ENCODE measurements at places on chromosomes 11 and 22.

- DNase-seq = peak; percentile 3
Measured at GRCh38 chr11:30016588-30017363, at the start of gene KCNA4. Gene KCNA4, minus strand, starts transcription at chr11:30017030. Its CDS starts 4,352 bp downstream, at chr11:30012678.

GRCh38 chr11:122731500-122731913 is 76.0 kb downstream of the UBASH3B start:
- DNase-seq = peak; percentile 85

- no peak for DNase-seq
Measured at GRCh38 chr11:43689167-43689566, 8.6 kb downstream of the HSD17B12 start.

GRCh38 chr22:46367707-46368191 is 32.2 kb downstream of the TRMU start:
- DNase-seq = peak; percentile 35

DNA sequence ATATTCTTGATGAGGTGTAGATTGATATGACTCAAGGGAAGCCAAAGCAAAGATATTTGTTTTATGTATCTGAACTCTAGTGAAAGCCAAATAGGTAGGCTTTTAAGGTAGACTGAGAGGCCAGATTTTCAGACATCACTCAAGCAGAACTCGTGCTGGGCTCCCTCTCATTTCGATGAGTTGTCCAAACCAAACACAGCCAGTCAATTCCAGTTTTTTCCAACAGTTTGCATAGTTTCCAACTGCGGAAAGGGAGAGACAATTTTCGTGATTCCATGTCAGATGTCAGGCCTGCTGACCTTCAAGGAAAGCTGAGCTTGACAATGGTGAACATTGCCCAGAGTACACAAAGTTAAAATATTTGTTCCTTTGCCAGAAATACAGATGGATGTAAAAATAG is 110.9 kb upstream of the MPPED2 start:
- DNase-seq = no peak

DNA sequence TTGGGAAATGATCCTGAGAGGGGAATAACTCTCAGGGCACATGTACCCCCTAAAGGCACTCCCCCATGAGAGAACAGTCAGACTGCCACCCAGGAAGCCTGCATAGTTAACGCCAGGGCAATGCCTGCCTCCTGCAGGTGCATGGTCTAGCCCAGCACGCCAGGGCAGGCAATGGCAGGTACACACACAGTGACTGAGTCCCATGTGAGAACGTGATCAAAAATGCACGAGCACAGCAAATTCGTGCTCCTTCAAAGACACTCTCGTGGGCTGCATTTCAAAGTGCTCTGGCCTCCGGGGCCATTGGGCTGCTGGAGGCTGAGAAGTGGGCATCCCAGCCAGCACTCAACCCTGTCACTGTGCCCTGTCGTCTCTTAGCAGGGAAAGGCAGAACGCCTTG is 79.7 kb downstream of the SHANK2 start:
- no peak for DNase-seq

DNA sequence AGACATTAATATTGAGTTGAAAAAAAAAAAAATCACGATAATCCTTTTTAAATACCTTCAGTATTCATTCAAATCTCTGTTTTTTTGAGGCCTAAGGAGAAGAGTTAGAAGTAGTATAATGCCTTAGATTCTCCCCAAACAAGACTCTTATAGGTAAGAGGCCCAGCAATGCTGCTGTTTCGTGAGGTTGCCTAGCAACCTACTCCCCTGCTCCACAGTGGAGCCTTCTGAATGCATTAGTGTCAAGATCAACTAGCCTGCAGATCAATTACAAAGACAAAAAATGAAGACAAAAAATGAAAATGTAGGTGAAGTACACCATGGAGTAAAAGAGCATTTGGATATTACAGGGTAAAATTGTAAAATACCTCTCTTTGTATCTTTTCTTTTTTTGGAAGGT is 229.8 kb upstream of the LUZP2 start:
- no peak for DNase-seq

DNA sequence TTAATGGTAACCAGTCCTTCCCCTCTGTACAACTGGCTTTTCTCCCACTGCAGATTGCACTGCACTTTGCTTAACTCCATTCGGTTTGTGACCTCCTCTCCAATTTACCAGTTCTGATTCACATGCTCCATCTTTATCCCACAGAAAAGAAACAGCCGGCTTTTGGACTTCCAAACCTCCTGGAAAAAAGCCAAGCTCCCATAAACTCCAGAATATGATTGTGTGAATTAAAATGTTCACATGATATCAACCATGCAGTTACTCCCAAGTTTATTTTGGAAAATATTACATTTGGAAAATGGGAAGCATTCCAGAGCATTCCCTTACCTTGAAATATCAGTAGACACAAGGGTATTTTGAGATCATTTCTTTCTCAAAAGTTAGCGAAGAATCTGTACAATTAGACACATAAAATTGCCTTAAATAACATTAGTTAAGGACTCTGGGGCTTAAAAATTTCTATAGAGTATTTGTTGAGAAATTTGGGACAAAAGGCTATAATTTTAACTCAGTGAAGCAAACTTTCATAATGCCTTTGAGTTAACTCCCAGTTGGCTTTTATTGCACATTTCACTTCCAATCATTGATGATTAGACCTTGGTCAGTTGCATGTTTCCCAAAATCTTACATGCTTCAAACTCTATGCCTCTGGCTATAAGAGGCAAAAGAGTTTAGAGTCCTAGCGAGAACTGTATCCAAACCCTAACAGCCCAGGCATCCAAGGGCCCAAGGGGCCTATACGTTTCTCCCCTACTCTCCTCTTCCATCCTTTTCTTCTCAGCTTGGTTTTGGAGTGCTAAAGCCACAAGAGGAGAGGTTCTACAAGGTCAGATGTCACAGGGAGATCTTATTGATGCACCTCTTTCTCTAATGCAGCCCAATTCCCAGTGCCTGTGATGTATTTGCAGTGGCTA is 23.6 kb upstream of the TMEM135 start:
- no peak for DNase-seq

DNA sequence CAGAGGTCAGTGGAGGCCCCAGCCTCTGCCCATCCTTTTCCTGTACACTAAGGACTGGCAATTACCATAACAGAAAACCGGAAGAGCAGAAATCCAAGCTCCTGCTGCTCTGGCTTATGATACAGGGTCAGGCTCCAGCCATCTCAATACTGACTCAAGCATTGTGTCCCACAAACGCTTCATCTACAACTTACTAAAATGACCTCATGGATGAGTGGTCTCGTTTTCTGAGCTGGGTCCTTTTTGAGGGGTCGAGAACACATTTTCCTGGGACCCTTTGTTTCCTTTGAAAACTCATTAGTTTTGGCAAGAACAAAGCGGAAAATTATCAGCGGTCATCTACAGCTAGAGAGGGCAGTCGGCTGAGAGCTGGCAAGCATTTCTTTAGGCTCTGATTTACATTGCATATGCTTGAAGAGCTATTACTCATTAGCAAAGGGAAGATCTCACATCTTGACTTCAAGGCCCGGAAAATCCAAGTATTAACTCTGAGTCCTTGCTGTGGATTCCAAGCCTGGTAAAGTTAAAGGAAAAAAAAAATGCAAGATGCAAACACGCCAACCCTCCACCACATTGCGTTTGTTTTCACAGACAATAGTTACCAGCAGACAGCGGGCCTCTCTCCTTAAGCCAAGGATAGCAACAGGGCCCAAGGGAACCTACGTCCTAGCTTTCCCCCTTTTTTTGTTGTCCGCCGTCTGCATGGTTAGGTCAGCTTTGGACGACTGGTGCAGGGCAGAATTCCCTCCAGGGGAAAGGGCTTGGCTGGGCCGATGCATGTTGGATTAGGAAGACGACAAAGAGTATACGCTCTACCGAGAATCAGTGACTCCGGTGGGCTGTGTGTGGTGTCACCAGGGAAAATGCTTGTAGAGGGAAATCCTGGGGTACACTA is 1.8 kb downstream of the TESMIN start:
- peak; percentile 11 for DNase-seq

DNA sequence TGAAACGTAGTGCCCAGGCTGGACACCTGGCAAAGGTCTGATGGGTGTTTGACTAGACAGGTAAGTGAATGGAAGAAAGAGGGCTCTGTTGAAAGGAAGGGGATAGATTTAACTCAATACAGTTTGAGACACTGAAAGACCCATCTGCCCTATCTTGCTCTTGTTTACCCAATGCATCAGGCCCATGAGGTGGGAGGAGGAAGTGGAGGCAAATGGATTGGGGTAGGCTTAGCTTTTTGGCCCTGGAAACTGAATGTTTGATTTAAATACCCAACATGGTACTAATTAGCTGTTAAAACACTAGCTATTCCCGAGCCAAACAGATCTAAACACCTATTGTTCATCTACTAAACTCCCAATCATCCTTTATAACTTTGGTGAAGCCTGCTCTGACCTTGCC is 3.5 kb upstream of the UVRAG start:
- DNase-seq = no peak

DNA sequence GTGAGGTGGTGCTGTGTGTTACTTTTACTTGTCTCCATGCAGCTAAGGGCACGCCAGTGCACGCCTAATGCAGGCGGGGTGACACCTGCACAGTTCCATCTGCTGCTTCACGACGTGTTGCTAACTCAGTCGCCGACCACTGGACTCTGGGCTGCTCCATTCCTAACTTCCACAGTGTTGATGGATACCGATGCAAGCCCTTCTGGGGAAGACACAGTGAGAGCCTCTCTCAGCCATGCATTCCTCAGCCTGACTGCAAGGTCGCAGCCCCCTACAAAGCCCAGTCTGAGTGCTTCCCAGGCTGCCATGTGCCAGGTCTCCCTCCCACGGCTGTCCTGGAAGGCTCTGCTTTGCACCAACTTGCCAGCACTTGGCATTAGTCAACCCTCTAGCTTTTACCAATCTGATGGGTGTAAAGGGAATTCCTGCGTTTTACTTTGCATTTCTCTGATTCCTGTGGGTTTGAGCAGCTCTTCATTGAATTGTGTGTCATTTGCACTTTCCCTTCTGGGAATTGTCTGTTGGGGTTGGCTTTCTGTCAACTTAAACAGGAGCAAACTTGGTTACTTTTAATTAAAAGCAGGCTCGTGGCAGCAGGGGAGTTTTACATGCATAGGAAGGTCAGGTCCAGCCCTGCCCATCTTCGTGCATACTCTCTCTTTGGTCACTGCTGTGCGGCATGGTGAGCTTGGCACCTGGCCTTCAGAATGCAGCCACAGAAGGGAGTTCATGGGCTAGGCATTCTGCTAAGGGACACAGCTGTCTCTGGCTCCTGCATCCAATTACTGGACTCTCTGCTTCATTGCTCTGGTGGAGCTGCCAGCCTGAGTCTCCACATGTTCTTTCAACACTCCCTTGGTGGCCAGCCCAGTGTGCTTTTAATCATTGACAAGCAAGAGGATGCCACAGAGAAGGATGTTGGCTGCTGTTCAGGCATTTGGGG is 34.6 kb upstream of the SHANK2 start:
- peak; percentile 71 for DNase-seq

GRCh38 chr22:38353142-38353629 is 36.0 kb upstream of the CSNK1E start:
- peak; percentile 31 for DNase-seq

Data from iris pigment epithelial cell (primary cell).